ENCODE measurements at places on chromosomes 16 and 17.

DNA sequence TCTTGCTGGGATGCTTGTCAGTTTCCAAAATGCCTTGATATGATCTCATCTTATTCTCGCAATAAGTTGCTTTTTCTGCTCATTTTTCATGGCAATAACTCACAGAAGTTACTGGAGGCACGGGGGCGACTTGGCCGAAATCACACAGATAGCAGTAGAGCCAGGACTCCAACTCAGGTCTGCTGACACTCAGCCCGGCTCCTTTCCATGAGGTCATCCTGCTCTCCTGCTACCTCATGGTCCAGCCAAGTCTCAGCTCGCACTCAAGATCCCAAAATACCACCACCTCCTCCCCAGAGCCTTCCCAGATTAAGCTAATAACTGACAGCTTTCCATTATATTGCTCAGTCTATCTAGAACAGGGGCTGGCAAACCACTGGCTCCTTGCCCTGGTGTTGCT is 269.5 kb downstream of the MAP2K4 start:
- no peak for DNase-seq

GRCh38 chr17:27293359-27293897 is 486 bp upstream of the WSB1 start:
- DNase-seq = no peak

DNA sequence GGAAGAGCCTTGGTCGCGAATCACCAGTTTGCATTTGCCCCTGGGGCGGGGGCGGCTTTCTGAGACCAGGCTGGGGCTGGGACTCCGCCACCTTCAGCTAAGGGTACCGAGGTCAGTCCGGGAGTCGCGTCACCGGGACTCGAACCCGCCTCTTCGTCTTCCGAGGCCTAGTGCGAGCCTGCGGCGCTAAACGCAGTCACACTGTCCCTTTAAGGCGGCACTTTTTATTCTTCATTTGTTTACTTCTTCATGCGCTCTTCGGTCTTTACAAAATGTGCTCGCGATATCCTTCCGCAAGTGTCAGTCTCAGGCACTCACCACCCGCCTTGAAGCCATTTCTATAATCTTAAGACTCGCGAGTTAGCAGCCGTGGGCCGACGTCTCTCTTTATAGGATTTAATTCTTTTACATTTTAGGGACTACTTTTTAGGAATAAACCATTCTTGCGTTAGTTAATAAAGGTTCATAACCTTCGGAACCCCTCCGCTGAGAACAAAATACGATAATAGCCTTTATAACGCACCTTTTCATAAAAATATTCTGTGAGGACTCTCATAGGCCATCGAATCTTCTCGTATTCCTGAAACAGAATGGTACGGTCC is 593 bp upstream of the HEXIM1 start:
- DNase-seq = no peak

DNA sequence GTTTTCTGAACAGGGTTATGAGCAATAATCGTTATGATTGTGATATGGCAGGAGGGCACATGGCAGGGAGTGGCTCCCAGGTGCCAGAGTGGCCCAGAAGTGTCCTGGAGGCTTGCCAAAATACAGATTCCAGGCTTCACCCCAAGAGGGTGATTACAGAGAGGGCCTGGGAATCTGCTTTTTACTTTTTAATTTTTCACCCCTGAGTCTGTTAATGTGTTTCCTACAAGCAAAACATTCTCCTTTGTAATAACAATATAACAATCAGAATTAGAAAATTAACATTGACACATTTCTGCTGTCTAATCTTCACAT is 212.4 kb downstream of the SNX29 start:
- no peak for DNase-seq

GRCh38 chr17:35188111-35188510 is 6.1 kb downstream of the SLC35G3 start:
- DNase-seq = no peak

GRCh38 chr16:893360-893759 is 77.4 kb downstream of the LMF1 start:
- no peak for DNase-seq

- no peak for DNase-seq
Observed at GRCh38 chr16:75096656-75097055, 19.9 kb downstream of the LDHD start.

DNA sequence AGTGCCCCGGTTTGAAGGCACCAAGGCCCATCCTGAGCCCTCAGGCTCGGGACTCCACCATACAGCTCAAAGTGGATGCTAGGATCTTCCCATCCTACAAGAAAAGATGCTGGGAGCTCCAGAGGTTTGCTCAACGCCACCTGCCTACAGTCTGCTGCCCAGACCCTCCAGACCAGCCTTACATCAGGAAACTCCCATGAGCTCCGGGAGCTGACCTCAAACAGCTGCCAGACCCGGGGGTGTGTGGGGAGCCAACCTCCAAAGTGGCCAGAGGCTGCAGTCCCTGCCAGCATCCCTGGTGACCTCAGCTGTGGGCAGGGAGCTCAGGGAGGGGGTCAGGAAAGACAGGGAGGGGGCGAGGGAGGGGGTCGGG is 43.8 kb downstream of the C16orf82 start:
- no peak for DNase-seq

DNA sequence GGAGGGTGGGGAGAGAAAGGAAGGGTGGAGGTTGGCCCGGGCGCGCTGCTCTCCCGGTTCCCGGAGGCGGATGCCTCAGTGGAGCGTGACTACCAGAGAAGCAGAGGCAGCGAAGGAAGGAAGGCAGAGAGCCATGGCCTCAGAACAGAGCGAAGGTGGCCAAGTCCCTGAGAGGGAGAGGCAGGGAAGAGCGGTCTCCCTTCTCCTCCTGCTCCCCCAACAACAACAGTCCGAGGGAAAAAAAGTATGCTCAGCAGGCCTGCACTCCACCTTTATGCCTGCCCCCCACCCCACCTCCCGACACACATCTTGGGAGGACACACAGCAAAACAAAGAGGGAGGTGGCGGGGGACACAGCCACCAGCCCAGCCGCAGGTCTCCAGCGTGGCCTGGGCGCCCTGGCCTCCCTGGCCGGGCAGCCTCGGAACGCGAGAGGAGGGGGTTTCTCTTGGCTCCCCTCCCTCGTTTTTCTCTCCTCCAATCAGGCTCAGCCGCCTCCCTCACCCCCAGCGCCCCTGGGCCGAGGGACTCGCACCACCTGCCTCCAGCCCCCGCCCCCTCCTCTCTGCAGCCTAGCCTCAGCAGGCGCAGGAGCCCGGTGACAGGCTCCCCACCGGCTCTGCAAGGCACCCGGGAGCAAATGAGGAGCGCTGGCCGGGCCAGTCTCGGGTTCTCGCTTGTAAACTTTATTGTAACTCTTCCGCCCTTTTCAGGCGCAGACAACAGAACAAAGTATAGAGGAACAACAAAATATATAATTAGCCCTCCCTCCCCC is 1.1 kb upstream of the HOXB7 start:
- no peak for DNase-seq

DNA sequence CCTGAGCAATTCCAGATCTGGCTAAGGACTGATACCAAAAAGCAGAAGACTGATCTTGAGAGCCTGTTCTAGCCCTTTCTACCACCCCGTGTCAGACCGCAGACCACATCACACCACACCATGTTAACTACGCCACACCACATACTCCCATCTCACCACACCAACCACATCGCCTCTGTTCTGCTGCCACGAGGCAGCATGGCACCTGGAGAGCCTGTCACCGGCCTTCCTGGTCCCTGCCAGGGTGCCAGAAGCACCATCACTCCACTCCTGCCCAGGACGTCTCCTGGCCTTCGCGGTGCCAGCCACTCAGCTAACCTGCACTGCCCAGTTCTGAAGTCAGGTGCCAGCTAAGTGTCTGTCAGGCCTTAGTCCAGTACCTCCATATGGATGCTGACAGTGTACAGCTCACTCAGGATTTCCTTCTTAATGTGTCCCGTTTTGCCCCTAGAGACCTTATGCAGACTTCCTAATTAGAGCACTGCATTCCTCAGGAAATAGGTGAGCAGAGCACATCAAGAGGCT is 37.2 kb upstream of the BCAR1 start:
- DNase-seq = peak; percentile 15

DNA sequence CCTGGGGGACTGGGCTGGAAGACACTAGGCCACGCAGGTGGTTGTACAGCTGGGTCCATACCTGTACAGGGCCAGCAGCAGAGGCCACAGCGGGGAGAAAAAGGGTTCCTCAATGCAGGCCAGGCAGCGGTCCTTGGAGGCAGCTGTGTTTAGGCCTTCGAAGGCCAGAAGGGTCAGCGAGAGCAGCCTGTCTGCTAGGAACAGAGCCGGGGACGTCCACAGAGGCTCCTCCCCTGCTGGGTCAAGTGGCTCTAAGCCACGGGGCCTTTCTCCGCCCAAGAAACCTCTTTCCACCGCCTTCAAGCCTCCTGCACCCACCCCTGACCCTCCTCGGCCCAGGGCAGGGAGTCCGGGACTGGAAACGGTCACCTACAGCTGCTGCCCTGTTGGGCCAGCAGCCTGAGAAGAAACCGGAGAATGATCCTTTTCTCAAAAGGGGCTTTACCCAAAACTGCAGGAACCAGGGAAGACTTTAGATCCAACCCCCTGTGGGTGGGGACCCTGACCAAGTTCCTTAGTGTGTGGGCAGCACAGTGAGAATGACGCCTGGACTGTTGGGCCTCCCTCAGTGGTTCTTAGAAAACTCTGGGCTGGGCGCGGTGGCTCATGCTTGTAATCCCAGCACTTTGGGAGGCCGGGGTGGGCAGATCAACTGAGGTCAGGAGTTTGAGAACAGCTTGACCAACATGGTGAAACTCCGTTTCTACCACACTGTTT is 8.4 kb upstream of the SPATA2L start:
- no peak for DNase-seq

DNA sequence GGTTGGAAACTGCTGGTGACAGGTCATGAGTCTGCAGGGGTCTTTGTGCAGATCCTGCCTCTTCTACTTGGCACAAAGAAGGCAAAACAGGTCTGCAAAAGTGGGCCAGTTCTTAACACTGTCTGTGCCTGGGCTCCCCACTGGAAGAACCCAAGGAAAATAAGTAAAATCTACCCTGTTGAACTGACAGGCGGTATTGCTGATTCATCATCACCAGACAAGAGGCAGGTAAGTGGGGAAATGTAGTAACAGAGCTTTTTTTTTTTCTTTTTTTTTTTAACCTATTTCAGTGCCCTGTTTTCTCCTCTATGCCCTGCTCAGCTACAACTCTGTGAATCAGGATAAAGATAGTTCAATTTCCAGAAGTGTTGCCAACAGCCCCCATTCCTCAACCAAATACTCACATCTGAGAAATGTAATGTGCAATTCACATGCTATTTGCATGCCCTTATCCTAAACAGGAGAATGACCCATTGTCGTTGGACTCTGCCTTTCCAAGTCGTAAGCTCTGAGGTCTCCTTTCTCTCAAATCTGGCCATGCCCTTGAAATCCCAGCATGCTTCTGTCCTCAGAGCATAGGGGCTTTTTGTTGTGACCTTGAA is 237.0 kb downstream of the SOX9 start:
- no peak for DNase-seq

DNA sequence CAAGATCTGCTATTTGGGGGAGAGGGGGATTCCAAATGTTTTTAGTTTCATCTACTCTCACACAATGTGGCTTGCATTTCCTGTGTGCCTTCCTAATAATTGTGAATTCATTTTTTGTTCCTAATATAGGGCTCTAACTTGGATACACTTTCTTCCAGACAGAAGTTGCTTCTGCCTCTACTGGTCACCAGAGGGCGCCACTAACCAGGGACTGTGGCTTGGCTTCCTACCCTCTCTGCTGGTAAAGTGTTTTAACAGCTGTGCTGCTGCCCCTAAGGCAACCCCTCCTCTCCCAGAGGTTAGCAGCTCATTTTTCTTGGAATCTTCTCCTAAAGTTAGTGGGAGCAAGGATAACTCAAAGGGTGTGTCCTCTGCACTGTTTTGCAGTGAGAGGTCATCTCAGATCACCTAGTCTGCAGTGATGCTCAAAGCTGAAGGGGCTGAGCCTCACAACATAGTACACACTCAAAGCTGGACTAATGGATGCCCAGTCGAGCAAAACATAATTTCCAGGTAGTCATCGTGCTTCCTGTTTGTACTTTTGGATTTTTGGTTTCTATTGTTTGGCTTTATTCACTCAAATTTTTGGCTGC is 5.0 kb upstream of the PRSS54 start:
- peak; percentile 1 for DNase-seq

DNA sequence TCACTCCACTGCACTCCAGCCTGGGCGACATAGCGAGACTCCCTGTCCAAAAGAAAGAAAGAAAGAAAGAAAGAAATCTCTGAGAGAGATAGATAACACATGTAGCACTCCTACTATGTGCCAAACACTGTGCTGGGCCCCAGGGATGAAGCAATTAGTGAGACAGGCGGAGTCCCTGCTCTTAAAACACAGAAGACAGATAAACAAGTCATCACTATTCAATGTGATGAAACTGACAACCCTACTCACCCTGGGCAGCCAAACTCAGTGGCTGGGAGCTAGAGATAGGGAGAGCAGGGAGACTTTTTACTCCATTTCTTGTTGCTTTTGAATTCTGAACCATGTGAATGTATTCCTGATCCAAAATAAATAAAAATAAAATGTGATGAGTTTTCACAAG is 35.2 kb upstream of the GOSR2 start:
- no peak for DNase-seq

DNA sequence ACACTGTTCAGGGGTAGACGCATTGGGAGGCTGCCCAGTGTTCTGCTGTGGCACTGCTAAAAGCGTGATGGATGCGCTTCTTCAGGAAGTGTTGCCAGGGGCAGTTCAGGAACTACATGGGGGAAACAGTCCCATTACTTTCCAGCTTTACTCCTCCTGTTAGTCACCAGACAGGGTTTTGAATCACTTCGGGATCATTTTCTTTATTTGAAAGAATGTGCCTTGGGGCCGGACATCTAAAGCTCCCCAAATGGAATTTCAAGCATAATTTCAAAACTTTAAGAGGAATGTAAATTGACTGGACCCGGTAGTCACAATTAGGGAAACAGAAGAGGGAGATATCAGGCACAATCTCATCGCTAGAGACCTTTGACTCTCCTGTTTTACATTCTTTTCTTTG is 1.3 kb upstream of the KRTAP2-1 start:
- DNase-seq = no peak

DNA sequence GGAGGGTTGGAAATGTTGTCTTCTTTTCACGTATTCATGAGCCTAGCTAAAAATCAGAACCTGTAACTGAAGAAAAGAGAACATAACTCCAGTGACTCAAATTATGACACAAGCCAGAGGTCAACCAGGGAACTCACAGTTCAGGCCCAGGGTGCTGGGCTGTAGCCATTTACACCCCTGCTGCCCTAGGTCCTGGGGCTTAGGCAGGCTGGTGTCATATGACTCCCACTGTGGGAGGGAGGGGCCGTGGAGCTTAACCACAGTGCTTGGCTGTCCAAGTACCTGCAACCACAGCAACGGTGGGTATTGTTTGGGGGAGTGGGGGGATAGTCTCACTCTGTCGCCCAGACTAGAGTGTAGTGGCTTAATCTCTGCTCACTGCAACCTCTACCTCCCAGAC is 71.1 kb upstream of the AMZ2 start:
- no peak for DNase-seq

GRCh38 chr17:46732754-46733398 is 85.6 kb downstream of the WNT3 start:
- no peak for DNase-seq

All from stimulated activated CD8-positive, alpha-beta memory T cell treated with anti-CD3 and anti-CD28 coated beads, Interleukin-2, amount 100 ng/mL, for 1 hour (primary cell).